Stimulated activated CD8-positive, alpha-beta memory T cell treated with anti-CD3 and anti-CD28 coated beads, Interleukin-2, amount 100 ng/mL, for 48 hours (primary cell): ENCODE measurements at places on chromosomes 6 and 20.

GRCh38 chr20:52683761-52684160, 288.4 kb upstream of the TSHZ2 start:
- DNase-seq, result no peak

DNA sequence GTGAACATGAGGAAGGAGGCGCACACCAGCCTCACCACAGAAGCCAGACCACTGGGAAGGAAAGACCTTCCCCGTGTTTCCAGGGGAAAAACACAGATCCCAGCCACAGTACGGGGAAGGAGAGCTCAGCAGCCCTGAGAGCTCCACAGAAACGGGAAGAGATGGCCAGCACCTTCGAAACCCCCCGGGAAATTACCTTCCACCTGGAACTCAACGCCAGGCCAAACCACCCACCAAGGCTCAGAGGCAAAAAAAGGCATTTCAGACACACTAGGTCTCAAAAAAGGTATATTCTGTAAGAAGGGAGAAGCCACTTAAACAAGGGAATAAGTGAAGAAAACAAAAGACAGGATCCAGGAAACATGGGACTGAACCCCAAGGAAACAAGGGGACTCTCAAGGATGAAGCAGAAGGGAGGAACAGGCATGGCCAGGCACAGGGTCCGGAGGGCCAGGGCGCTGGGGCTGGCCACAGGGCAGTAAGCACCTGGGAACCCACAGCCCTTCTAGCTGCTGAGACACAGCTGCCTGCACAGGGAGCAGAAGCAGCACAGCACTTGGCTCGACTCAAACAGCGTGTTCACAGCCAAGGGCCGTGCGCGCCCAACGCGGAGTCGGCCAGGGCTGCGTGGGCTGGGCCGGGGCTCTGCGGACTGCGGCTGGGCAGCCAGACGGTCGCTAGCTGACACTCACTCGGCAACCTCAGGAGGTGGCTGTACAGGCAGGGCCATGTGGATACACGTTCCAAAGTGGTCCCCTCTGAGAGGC, 44.6 kb downstream of the TAF4 start:
- DNase-seq, result no peak

- DNase-seq, result no peak
Measured at GRCh38 chr20:46023999-46024398, 5.0 kb upstream of the SLC12A5 start.

DNA sequence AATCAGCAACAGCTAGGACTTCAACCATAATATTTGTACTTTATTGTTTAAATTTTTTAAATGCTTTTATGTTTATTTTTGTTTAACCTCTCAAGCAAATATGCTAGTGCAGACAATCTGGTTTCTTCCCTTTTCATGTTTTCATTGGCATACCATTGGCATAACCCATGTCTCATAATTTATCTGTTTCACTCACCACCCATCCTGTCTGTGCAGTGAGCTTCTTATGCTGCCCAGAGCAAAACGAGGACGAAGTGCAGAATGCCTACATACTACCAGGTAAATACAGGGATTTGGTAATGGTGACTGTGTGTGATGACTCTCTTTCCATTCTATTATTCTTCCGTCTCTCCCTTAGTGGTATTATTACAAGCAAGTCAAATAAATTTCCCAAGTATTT, 361.4 kb upstream of the KCNQ5 start:
- DNase-seq, result no peak

DNA sequence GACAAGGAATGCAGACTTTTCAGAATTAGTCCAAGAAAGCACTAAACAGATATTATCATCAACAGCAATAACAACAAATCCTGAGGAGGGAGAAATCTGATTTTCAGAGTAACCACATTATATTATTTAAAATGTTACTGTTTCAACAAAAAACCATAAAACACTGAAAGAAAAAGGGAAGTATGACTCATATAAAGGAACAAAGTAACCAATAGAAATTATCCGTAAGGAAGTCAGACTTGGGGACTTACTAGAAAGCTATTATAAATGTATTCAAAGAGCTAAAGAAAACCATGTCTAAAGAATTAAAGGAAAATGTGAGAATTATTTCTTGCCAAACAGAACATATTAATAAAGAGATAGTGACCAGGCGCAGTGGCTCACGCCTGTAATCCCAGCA, 98.1 kb downstream of the MYLK4 start:
- DNase-seq, result no peak

GRCh38 chr20:3189561-3190131, 14.8 kb downstream of the DDRGK1 start:
- DNase-seq, result no peak

DNA sequence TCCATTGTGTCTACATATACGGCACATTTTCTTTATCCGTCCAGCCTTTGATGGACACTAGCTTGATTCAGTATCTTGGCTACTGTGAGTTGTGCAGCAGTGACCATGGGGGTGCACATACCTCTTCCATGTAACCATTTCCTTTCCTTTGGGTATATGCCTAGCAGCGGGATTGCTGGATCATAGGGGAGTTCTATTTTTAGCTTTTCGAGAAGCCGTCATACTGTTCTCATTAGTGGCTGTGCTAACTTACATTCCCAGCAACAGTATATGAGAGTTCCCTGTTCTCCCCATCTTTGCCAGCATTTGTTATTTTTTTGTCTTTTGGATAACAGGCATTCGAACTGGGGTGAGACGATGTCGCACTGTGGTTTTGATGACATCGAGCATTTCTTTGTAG, 395.0 kb downstream of the SMOC2 start:
- DNase-seq, result no peak

GRCh38 chr20:24694727-24695528, 225.5 kb downstream of the SYNDIG1 start:
- DNase-seq, result no peak

- DNase-seq, result no peak
Measured at GRCh38 chr6:116405652-116406356, 35.1 kb downstream of the DSE start.

DNA sequence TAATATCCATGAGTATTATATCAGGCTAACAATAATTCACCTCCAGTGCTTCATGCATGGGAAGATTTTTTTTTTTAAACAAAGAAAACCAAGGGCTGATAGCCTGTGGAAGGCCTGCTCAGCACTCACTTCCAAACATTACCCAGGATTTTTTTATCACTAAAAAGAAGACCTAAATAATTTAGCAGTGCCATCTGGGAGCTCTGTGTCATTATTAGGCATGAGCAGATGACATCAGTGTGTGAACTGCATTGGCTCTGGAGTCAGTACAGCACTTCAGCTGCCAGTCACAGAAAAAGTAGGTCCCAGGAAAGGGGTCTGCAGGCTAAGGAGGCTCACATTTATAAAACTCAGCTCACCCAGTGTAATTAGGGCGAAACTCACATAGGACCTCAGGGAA, 94.8 kb downstream of the COL21A1 start:
- no peak for DNase-seq

DNA sequence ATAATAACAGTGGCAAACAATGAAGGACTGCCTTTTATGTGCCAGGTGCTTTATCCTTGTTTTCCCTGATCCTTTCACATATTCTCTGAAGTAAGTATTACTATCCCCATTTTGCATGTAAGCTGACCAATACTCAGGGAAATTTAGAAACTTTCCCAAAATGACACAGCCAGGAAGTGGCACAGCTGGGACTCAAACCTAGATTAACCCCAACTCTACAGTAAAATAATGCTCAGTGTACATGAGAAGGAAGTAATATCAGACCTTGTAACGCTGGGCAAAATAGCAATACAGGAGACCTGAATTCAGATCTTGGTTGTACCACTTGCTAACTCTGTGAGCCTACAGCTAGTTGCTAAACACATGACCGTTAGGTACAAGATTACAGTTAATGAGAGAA, 26.8 kb upstream of the NRSN1 start:
- DNase-seq, result no peak

GRCh38 chr20:5085380-5085779, 34.4 kb downstream of the PCNA start:
- DNase-seq, result no peak

- peak; percentile 36 for DNase-seq
Measured at GRCh38 chr6:38057994-38058393, 238.5 kb downstream of the ZFAND3 start.
